ENCODE measurements at places on chromosomes 1 and 21.

GRCh38 chr1:204528241-204528640 lies 12.0 kb downstream of the MDM4 start:
- DNase-seq: no peak

- no peak for DNase-seq
These were observed 7.1 kb upstream of the DDI2 start for GRCh38 chr1:15610167-15610566.

DNA sequence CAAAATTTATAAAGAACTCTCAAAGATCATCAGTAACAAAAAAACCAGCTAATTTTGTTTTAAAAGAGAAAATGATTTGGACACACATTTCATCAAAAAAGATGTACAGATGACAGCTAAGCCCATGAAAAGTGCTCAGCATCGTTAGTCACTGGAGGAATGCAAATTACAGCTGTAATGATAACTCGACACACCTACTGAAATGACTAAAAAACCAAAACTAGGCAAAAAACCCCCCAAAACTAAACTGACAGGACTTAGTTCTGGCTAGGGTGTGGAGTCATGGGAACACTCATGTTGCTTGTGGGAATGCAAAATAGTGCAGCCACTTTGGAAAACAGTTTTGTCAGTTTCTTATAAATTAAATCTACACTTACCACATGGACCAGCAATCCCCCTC lies 59.5 kb downstream of the CNIH3 start:
- DNase-seq: no peak

GRCh38 chr1:32611859-32612188 lies 38.5 kb downstream of the ZBTB8OS start:
- DNase-seq: no peak

DNA sequence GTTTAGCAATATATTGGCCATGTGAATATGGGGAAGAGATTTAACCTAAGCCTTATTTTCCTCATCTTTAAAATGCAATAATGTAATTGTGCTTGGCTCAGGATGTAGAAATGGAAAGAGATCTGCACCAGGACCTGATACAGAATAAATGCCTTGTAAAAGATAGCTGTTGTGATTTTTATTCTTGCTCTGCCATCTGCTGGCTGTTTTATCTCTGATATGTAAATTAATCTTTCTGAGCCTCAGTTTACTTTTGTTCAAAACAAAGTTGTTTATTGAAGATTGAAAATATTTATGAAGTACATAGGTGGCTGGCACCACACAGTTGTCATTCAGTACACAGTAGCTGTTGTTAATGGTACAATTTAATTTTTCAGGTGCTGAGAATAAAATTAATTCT lies 21.9 kb downstream of the ZYG11B start:
- no peak for DNase-seq

DNA sequence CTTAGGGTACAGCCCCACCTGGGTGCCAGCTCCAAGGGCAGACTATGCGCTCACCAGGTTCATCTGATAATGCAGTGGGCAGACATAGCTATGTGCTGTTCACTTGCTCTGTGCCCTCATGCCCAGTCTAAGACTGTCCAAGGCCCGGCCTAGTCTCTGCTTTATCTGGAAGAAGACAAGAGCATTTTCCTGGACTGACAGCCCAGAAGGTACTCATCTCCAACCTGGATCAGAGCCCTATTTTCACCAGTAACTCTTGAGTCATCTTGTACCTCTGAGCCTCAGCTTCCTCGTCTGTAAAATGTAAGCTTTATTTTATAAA lies 28.5 kb upstream of the LRRC8C start:
- no peak for DNase-seq

- DNase-seq: no peak
These were observed 23.1 kb downstream of the DYRK3 start for GRCh38 chr1:206658264-206658980.

DNA sequence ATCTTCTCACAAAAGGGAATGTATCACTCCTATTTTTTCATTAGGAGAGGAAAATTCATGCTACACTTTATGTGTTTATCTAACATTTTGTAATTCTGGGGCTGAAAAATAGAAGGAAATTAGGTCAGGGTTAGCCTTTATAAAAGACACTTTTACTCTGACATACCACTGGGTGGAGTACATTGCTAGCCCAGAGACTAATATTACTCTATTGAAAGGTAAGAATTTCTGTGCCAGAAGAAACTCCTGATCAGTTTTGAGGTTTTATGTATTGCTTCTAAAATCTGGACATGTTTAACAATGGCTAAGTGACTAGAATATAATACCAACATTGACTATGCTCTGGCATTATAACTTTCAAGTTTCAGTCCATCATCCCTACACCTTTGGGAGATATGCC lies 724.6 kb downstream of the USP25 start:
- no peak for DNase-seq

DNA sequence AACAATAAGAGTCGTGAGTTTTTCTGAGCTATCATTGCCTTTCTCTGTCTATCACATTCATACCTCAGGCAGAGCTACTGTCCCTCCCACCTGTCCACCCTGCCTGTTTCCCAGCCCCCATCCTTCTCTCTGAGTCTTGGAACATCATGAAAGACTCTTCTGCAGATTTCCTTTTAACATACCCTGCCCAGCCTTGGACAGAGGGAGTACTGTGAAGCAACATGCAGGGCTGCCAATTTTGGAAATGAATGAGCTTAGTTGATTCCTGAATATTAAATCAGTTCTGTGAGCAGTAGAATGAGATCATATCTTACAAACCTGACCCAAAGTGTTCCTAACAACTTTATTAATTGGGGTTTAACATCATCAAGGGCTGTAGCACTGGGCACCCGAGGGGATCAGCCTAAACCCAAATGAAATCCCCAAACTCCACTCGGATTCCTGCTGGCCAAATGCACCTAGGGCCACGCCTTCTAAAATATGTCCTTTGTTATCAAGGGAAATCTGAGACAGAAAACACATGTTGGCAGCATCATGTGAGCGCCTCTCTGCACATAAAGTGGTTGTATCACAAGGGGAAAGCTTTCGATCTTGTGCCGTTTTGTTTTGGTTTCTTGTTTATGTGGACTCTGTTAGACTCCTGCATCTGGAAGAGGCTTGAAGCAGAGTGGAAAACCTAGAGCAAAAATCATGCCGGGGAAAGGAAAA lies 357.6 kb downstream of the KIF26B start:
- no peak for DNase-seq

DNA sequence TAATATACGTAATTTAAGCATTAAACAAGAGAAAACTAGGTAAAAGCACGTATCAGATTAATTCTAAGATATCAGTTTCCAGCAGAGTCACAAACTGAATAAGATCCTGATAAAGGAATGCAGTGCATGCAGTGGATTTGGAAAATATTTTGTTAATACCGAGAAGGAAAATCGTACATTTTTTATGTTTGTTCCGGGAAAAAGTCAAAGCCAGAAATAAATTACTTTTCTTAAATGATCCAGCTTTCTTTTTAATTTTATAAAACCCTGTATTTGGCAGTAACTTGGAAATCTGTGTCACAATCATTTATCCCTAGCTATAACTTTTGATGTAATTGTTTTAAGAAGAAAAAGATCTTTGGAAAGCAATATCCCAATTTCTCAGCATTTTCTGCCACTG lies 955 bp downstream of the PALMD start:
- DNase-seq: no peak

DNA sequence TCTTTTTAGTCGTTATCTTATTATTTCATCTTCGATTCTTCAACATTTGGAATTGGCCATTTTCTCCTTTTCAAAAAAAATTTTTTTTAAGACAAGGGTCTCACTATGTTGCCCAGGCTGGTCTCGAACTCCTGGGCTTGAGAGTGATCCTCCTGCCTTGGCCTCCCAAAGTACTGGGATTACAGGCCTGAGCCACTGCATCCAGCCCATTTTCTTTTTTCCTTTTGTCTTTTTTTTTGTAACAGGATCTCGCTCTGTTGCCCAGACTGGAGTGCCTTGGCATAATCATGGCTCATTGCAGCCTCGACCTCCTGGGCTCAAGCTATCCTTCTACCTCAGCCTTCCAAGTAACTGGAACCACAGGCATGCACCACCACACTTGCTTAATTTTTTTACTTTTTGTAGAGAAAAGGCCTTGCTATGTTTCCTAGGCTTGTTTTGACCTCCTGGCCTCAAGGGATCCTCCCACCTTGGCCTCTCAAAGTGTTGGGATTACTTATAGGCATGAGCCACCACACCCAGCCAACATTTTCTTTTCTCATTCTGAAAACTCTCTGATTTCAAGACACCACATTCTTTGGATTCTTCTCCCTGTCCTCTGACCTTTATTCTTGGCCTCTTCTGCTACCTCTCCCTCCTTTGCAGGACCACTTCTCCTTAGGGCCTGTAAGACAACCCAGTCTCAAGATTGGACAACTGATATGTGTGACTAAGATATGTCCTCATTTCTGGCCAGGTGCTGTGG lies 6.0 kb upstream of the MAP1LC3C start:
- DNase-seq: no peak

DNA sequence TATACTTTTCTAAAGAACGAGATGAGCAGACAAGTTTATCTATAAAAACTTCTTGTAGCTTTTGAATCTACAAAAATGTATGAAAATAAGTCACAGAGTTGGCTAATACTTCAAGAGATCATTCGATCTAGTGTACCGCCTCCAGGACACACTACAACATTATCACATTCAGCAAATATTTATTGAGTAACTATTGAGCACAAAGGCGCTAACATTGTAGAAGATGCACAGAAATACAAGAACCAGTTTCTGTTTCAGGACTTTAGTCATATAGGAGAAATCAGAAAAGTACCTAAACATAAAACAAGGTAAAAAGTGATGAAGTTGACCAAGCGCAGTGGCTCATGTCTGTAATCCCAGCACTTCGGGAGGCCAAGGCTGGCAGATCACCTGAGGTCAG lies 20.6 kb downstream of the WASF2 start:
- no peak for DNase-seq

DNA sequence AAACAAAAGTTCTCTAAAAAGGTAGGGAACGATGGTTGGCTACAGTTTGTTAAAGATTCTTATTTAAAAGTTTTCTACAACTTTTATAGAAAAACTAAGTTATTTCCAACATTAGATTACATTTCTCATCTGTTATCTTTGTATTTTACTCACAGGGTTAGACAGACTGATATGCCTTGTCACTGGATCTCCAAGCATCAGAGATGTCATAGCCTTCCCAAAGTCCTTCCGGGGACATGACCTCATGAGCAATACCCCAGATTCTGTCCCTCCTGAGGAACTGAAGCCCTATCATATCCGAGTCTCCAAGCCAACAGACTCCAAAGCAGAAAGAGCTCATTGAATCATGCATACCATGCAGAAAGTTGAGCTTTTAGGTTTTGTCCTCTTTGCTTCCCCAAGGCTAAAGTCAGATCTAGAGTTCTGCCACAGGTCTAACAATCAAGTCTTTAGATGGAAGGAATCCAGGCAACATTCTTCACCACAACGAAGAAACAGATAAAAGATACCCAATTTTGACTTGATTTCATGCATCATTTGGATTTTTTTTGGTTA lies 10.3 kb downstream of the GAS5 start:
- no peak for DNase-seq

GRCh38 chr21:46268371-46268770 lies 17.0 kb downstream of the MCM3AP start:
- DNase-seq: no peak

- no peak for DNase-seq
These were observed 33.5 kb downstream of the XKR8 start for GRCh38 chr1:27993241-27993640.

- no peak for DNase-seq
These were observed 142.7 kb downstream of the RUNX1 start for GRCh38 chr21:34906401-34906800.

DNA sequence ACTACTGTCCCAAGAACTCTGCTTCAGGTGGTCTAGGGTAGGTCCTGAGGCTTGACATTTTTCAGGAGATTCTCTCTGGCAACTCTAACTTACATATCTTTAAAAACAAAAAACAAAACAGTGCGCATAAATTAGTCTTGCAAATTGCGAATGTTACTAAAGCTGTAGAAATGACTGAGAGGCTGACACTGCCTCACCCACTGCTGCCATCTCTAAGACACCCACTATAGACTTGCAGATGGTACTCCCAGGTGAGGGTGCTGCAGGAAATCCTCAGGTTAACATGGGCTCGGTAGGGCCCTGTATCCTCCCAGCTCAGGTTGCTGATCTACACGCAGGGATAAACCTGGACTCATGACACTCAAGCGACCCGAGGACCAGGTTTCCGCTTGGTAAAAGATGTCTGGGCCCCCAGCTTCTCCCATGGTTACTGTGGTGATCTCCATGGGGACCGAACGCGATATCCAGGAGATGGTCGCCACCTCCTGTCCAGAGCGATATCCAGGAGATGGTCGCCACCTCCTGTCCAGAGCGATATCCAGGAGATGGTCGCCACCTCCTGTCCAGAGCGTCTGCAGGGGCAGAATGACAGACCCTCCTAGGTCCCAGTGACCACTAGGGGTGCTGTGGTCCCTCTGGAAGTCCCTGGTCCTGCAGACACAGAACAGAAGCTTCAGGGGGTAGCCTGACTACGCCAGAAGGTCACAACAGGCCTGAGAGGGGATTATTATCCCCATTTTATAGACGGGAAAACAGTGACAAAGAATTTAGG lies 16.2 kb upstream of the LY9 start:
- no peak for DNase-seq

GRCh38 chr1:113993072-113993471 lies 13.8 kb downstream of the OLFML3 start:
- DNase-seq: no peak

DNA sequence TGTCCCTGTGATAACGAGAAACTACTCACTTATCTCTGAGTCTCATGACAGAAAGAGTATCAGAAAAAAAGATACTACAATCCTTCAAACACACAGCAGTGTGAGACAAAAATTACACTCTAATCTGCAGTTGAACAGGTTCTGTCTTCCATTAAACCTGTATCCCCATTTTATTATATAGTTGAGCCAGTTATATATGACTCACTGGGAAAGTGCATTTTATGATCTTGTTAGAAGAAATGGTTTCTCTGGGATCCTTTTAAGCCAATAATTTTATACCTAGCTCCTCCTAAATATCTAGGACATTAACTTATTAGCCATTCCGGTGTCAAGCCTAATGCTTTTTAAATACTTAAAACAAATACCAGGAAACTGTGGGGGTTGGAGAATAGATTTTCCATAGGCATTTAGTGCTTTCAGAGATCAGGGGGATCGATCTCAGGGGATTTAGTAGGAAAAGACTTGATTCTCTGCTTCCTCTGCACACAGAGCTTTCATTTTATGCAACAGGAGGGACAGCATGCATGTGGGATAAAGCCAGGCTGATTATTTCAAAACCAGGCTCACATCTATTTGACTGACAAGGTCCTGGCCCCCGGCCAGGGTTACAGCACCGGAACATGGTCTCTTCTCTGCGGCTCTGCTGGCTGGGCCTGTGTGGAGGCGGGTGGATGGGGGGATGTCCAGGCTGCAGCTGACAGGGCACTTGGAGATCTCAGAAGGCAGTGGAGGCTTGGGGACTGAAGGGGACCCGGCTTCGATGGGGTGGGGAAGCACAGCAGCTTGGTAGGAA lies 310.6 kb downstream of the DISC1 start:
- DNase-seq: no peak

- DNase-seq: no peak
These were observed 125.8 kb downstream of the TOMM20 start for GRCh38 chr1:235002706-235003300.

GRCh38 chr1:31830511-31830910 lies 14.7 kb upstream of the SPOCD1 start:
- DNase-seq: no peak

- no peak for DNase-seq
These were observed 4.0 kb upstream of the LACTBL1 start for GRCh38 chr1:22976461-22977243.

- DNase-seq: no peak
These were observed 287.1 kb upstream of the ST6GALNAC5 start for GRCh38 chr1:76580206-76580605.

All from hypothalamus (tissue), 51 donors.